ENCODE measurements at places on chromosomes 2 and 18.

DNA sequence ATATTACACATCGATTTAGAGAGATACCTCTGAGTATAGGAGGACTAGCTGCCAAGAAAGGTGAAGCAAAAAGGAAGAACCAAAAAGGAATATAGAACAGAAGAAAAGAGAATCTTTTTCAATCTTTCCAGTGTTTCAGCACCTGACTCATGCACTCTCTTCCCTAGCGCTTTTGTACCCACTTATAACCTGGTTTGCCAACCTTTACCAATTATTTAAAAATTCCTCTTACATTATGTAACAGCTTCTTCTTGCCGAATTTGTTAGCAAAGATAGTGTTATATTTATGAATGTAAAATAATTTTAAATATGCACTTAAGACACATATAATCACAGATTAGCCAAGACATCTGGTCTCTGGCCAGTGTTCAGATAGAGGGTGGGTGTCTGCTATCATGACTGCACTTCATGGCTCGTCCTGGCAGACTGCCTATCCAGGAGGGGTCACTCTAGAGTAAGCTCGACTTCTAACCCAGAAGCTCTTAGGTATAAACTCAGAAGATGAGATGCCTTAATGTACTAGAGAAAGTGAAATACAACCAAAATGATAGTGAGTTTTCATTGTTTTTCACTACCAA lies 122.9 kb downstream of the ATAD2B start:
- no peak for DNase-seq

GRCh38 chr2:120937686-120938044 lies 202.0 kb downstream of the GLI2 start:
- peak; percentile 50 for DNase-seq

DNA sequence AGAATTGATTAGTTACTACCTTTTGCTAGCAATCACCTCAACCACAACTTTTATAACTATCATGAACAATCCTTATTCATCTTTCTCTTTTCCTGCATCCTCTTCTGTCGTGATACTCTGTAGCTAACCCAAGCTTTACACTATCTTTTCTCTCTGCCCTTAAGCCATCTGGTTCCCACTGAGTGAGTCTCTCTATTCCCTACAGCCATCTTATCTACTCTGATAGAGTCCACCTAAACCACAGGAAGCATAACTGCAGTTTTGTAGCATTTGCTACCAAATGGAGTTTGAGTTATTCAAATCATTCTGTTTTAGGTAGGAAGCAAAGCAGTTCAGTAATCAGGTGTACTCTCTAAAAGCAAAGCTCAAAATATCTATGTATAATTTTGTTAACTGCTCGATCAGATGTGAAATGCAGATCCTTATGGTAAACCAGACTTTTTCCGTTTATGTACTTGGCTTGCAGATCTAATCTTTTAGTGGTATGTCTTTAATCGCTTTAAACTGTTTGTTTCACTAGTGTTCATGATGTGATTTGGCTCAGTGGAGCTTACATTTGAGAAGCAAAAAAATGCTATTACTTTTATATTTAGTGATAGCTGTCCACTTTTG lies 91.0 kb downstream of the CSRNP3 start:
- no peak for DNase-seq

DNA sequence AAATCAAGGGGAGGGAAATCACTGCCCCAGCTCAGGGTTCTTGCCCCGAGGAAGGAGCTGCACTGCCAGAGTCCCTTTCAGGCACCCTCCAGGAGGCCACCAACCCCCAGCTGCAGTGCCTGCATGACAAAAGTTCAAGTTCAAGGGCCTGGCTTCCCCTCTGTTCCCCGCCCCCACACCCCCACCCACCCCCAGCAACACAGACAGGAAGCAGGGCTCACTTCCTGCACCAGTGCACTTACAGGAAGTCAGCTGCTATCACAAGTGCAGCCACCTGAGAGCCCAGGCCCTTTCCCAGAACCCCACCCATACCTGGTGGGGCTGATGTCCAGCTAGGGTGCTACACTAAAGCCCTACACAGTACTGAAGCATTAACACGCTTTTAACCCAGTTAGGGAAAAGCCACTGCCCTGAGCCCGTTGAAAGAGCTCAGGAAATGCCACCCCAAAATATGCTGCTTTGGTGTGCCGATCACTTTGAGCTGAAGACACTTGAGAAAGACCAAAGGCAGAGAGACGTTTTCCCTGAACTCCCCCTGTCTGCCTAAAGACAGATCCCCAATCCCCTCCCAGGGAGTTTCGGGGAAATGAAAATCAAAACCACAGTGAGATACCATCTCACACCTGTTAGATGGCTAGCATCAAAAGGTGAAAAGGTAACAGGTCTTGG lies 109.9 kb upstream of the CAB39 start:
- DNase-seq = no peak

DNA sequence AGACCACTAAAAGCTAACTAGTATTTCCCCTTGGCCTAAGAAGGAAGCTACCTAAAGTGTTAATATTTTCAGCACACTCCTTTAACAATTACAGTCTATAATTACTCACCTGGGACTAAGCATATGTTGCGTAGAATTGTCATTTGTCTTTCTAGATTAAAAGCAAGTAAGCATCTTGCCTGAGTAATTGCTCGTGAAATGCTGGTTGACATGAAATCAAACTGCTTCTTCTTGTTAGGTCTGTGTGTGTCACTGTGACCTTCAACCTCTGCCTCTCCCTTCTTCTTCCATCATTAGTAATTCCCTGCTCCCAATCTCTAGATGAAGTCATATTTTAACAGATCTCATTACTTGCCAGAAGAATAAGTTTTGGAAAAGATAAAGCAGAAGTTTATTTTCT lies 212.2 kb downstream of the XIRP2 start:
- no peak for DNase-seq

DNA sequence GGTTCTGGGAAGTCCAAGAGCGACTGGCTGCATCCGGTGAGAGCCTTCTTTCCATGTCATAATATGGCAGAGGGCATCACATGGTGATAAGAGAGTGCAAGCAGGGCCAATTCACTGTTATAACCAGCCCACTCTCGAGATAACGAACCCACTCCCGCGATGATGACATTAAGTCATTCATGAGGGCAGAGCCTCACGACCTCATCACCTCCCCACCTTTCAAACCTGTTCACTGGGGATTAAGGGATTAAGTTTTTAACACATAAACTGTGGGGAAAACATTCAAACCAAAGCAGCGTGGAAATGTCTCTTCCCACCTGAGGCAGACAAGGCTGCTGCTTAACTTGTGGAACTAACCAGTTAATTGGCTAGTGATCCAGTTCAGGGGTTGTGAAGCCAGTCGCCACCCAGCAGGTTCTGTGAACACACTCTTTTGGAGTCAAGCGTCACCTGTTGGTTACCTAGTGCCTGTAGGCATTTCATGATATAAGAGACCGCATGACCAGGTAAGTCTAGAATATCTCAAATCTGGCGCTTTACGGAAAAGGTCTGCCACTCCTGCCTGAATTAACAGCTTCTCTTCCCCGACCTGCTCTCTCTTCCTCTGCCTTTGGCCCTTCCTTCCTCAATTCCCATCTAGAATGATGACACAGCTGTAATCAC lies 54.3 kb downstream of the EDAR start:
- DNase-seq = no peak

All from GM04504 (cell line).